ENCODE measurements at places on chromosomes 1 and 21.

- DNase-seq = no peak
These were observed 1.8 kb upstream of the CHML start for GRCh38 chr1:241641773-241642592.

GRCh38 chr1:199508072-199508471, 519.4 kb upstream of the NR5A2 start:
- DNase-seq = no peak

DNA sequence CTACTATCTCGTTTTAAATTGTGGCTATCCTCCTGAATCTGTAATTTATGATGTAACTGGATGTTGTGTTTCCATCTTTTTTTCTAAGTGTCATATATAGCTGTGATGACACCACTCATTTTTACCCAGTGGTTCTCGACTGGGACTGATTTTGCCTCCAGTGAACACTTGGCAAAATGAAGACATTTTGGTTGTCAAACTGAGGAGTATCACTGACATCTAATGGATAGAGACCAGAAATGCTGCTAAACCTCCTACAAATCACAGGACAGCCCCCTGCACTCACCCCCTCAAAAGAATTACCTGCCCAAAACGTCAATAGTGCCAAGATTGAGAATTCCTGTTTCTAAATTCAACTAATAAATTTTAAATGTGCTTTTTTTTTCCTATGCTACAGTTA, 1.9 kb downstream of the TRMT13 start:
- DNase-seq = no peak

- DNase-seq = peak; percentile 61
These were observed 49.5 kb downstream of the SSBP3 start for GRCh38 chr1:54356680-54357147.

GRCh38 chr1:169586067-169586394, 250 bp downstream of the F5 start:
- no peak for DNase-seq

DNA sequence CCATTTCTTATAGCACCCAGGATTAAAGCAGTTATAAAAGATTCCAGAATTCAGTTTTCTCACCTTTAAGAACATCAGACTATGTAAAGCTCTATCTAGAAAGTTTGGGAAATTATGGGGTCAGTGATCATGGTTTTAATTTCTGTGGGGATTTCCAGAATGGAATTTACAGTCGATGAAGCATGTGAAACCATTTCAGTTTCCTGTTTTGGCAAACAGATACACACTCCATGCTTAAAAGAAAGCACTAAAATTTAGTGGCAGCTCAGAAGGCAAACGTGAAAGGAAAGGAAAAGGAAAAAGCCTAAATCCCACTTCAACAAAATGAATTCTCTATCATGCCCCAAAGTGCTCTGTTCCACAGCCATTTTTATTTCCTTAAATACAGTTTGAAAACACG, 60.4 kb downstream of the FYB2 start:
- no peak for DNase-seq

- DNase-seq = no peak
These were observed 26.8 kb downstream of the PALMD start for GRCh38 chr1:99672530-99673213.

- no peak for DNase-seq
These were observed 302.7 kb downstream of the DISC1 start for GRCh38 chr1:231929311-231929710.
